NCI-H446 treated with DMSO at 0.1 percent for 48 hours (cell line): ENCODE measurements at places on chromosomes 12 and 14.

- DNase-seq, result no peak
Measured at GRCh38 chr12:68975811-68976210, 42.8 kb upstream of the CPM start.

DNA sequence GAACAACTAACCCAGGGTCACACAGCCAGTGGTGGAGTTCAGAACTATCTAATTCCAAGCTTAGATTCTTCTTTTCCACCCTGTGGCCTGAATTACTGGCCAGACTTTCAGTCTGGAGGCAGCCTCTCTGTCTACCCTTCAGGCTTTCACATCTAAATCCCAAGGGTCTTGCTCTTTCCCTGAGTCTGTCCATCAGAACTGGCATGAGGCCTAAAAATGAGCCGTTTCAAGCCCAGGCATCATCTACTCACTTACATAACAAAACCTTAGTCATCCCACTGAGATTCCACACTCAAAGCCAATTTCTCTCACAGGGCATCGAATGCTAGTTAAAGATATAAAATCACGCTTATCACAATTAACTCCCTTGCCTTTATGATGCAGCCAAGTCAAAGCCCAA lies 1.3 kb upstream of the PTGDR start:
- no peak for DNase-seq

DNA sequence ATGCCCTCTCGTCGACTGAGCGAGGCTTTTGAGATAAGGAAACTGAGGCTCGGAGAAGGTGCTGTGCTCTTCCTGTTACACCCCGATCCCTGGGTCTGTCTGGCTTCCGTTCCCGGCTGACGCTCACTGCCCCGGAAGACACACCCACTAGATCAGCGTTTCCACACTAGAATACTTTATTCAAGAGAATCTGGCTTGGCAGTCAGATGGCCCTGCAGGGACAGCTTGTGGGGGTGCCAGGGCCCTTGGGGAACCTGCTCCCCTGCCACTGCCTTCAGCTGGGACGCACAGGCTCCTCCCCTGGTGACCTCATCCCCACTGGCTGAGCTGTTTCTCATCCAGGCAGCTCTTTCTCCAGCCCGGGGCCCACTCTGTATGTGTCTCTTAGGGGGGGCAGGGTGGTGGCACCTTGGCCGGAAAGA lies 13.7 kb downstream of the PGF start:
- DNase-seq, result no peak

GRCh38 chr14:68367536-68367935 lies 425.3 kb downstream of the ZFP36L1 start:
- DNase-seq, result no peak

DNA sequence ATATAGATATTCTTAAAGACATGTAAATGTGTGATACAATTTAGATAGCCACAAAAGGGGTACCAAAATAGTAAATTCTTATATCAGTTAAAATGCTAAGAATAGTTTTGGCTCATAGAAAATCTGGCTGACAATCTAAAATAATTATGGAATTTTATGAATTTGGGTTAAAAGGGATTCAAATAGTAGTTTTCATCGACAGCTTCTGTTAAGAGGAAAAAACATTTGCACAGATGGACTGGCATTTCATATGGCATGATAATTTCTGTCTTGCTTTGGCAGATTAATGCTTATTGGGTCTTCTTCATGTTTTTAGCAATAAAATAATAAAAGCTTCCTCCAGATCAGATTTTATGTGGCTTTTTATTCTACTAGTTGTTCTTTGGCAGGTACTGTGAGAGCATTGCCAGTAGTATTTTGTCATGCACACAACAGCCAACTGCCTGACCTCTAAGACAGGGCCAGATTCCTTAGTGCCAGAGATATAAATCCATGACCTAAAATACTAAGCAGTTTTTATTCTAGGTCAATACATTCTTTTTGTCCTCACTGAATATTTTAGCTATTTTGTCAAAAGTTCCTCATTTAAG lies 9.1 kb downstream of the ABCD2 start:
- DNase-seq, result peak; percentile 27

DNA sequence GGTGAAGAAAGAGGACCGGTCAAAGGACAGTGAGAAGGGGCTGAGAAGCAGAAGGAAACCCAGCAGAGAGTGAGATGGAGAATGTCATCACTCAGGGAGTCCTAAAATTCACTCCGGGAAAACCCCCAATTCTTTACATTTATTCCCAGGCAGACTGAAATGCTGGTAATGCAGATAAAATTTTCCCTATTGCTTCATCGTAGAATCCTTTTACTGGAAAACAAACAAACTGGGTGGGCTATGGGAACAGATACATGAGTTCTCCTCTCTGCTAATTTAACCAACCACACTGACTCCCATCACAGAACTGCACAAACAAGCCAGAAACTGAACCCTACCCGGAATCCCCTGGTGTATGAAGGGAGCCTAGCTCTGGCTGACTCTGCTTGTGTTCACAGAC lies 20.9 kb downstream of the HEBP1 start:
- DNase-seq, result no peak

- no peak for DNase-seq
Measured at GRCh38 chr14:40345334-40345733, 913.1 kb upstream of the FBXO33 start.

- no peak for DNase-seq
Measured at GRCh38 chr14:77849711-77850110, 49.8 kb downstream of the ADCK1 start.

- no peak for DNase-seq
Measured at GRCh38 chr12:32567296-32567674, 111.8 kb upstream of the DNM1L start.

DNA sequence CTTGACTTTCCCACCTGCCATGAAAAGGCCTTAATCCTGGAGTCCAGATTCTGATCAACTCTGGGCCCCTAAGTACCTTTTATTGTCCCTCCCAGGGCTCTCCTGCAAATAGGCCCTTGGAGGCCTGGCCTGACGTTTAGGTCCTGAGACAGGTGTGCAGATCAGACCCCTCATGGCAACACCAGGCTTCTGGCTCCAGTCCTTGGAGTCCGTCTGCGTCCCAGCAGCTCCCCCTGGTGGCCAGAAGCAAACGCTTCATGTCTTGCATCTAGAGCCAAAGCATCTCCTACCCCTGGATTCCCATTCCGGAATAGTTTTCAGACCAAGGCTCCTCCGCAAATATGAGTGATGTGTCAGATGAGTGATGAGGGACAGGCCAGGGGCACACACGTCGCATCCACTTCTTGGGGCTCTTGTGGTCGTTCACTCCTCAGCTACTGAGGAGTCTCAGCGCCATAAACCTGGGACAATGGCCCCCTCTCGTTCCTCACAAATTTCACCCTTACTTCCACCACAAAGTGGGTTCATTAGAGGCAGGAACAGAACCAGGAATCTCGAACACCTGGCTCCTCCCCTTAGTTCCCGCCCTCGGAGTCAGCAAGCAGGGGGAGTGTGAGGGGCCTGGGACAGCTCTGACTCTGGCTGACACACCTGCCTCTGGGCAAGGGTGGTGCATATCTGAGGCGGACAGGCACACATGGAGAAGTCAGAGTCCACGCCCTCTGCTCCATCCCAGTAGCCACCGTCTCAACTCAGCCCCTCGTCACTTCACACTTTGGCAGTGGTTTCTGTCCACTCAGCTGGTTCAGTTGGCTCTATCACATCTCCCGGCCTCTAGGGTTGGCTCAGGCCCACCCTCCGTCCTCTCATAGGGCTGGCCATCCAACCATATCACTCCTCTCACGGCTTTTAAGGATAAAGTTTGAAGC lies 77.9 kb upstream of the PWP1 start:
- peak; percentile 2 for DNase-seq

GRCh38 chr12:115191342-115191741 lies 507.4 kb upstream of the TBX3 start:
- DNase-seq, result no peak

DNA sequence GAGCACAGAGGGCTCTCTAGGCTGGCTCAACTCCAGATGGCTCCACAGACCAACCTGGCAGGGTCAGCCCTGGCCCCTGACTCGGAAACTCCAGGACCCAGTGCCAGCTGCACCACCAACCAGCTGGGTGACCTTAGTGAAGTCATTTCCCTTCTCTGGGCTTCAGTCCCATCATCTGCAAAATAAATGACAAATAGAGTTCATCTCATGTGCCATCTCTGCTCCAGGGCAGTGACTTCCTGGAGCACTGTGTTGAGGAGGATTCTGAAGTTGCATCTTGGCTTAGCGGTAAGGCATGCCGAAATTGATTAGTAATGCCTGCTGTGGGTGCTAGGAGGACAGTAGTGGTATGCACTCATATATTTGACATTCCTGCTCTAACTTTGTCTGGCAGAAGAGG lies 31.5 kb downstream of the DTX1 start:
- no peak for DNase-seq

GRCh38 chr12:75888874-75889613 lies 142.5 kb downstream of the PHLDA1 start:
- no peak for DNase-seq

GRCh38 chr12:18462442-18462841 lies 201.1 kb downstream of the PIK3C2G start:
- peak; percentile 81 for DNase-seq
